GM12865 (cell line): ENCODE measurements at places on chromosomes 4 and X.

- DNase-seq: no peak
Observed at GRCh38 chr4:23456864-23457263, 433.0 kb downstream of the PPARGC1A start.

DNA sequence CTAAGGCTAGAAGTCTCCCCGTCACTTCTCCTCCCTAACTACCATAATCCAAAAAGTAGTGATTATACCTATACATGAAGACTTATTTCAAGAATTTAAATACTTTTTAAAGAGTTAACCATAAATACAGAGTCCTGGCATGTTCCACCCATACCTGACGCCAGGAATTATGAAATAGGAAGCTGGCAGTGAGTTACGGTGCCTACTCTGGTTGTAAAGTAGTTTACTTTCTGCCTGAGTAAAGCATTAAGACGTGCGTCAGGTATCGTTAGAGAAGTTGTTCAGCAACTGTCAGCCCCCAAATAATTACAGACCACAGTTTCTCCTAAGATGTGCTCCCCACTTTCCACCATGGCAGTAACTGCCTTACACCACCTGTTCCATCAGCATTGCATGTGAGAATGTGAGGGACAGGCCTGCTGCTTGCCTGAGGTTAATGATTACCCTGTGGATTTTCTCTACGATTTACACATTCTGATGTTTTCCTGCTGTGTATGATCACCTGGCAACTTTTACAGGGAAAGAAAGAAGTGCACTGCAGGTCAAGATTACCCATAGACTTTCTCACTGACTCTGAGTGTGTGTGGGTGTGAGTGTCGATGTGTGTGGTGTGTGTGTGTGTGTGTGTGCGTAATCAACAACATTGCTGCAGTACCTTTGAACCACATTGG is 92.3 kb upstream of the SLC7A11 start:
- no peak for DNase-seq

- DNase-seq: no peak
Observed at GRCh38 chr4:168507178-168507815, 10.4 kb downstream of the PALLD start.

DNA sequence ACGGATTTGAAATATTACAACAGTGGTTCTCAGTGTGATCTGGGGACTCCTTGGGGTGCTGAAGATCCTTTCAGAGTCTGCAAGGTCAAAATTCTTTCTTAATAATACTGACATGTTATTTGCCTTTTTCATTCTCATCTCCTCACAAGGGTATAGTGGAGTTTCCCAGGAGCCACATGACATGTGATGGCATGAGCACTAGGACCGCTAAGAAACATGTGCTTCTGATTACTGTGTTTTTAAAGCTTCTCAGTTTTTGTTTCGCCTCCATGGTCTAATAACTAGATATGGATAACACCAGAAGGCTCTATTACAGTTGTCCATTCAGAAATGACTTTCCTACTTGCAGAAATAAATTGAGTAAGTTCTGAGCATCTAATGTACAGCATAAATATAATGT is 156.1 kb downstream of the RAB28 start:
- no peak for DNase-seq

DNA sequence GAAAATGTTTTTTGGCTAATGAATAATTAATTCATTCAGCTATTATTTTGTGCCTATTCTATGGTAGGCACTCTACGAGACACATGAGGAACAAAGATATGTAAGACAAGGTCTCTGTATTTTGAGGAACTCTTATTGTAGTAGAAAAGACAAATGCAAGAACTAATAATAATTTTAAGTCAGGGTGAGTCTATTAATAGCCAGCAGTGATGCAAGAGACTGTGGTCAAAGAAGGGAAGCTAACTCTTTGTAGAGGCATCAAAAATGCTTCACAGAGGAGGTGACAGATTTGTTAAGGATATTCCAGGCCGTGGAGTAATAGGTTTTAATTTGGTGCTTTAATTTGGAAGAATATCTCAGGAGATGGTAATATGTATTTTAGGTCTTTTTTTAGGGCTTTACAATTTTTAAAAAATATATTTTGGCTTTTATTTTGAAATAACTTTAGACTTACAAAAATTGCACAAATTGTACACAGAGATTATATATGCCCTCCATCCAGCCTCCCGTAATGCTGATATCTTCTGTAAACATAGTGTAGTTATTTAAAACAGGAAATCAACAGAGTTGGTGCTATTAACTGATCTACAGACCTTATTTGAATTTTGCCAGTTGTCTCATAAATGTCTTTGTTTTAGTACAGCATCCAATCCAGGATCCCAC is 48.1 kb downstream of the DCLK2 start:
- DNase-seq: peak; percentile 7

DNA sequence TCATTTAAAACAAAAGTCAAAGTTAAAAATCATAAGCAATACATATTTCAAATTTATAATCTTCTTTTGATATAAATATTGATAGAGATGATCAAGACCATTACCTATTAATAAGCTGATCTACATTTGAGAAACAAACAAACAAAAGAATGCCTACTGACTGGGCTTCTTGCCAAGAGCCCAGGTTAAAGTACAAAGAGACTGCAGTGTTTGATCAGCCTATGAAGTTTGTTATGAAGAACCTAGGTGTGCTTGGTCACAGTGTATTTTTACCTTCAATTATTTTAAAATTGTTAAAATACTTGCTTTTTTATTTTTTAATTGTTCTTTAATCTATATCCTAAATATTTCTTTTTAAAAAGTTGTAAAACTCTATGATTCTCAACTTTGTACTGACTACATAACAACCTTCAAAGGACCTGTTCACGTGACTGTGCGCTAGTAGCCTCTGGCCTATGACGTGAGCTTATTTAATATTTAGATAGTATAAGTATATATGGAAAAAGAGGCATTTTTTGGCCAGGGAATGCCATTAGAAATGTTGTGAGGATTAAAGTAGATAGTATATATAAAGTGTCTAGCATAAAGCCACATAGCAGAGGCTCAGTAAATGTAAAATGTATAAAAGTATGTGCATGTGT is 11.4 kb upstream of the SLC39A8 start:
- DNase-seq: no peak

DNA sequence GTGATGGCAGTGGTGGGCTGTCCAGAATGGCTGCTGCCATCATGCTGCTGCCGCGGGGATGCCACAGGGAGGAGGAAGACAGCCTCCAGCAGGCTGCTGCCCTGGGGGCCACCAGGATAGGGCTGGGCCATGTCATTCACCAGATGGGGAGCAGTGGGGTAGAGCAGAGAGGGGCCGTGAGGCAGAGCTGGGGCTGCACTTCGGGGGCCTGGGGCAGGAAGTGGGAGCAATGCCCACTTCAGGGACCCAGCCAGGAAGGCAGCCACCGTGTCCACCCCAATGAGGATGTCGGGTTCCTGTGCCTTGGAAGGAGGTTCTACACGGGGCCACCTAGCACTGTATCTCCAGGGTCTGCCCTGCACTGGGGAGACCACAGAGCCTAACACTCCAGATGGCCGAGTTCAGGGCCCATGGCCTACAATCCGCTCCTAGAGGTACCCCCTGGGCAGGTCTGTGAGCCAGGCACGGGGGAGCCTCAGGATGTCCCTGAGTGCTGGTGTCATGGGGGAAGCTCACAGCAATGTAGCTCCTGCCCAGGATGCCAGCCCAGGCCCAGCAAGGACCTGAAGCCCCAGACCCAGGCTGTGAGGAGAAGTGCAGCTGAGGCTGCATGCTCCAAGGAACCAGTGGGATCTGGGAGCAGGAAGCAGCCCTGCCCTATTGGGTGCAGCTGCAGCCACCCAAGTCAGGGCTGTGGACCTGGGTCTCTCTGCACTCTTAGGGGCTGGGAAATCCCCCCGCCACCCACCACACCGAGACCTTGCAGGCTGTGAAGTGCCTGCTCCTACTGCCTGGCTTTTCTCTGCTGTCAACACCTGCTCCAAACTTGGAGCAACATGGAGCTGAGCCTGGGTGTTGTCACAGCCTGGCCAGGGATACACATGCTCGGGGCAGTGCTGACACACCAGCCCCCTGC is 140.3 kb downstream of the PDHA2 start:
- no peak for DNase-seq

DNA sequence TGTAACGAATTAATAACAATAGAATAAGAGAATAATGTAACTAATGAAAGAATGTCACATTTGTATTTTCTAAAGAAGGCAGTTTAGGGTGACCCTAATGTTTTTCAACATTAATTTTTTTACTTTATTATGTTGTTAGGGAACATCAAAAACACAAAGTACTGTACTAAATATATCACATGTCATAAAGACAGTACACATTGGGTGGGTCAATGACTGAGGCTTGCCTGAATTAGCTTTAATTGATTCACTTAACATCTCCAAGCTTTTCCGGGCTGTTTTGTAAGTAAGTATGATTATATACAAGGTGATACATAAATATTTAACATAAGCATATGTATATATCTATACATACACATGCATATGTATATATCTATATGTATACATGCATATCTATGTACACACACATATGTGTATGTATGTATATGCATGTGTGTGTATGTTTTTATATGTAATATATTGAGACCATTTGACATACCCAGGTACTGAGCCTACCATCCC is 43.4 kb upstream of the KLF3 start:
- no peak for DNase-seq

GRCh38 chrX:130555341-130555740 is 153.6 kb downstream of the RBMX2 start:
- DNase-seq: no peak

GRCh38 chrX:98755912-98756311 is 1654.2 kb downstream of the PCDH19 start:
- DNase-seq: no peak

DNA sequence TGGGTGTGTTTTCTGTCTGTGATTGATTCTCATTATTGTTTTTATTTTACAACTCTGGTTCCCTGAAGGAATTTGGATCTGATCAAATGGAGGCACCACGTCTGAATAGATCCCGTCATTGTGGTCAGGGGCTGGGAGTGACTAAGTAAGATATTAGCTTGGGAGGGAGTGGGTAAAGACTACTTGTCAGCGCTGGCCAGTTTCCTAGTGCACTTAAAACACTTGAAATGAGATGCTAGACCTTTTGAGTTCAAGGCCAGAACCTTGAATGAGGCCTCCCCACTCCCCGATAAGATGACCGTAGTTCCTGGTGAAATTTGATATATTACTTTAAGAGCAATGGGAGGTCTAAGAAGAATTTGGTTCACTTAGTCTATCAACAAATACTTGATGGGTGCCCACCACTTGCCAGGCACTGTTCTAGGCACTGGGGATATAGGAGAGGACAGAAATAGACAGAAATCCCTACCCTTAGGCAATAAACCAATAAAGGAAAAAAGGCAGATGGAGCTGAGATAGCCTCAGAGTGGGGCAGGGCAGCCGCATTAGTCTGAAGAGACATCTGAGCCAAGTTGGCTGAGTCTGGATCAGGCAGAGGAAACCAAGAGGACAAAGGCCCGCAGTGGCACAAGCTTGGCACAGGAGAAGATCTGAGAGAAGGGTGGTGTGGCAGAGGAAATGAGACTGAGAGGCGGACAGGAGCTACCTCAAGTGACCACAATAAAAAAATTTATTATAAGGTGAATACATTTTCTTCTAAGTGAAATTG is 11.8 kb downstream of the FAM184B start:
- DNase-seq: no peak

- no peak for DNase-seq
Observed at GRCh38 chrX:123846577-123847038, 13.2 kb upstream of the XIAP start.

- DNase-seq: no peak
Observed at GRCh38 chr4:80576796-80577195, 241.3 kb downstream of the CFAP299 start.

- DNase-seq: no peak
Observed at GRCh38 chr4:125358453-125358852, 43.7 kb downstream of the FAT4 start.

DNA sequence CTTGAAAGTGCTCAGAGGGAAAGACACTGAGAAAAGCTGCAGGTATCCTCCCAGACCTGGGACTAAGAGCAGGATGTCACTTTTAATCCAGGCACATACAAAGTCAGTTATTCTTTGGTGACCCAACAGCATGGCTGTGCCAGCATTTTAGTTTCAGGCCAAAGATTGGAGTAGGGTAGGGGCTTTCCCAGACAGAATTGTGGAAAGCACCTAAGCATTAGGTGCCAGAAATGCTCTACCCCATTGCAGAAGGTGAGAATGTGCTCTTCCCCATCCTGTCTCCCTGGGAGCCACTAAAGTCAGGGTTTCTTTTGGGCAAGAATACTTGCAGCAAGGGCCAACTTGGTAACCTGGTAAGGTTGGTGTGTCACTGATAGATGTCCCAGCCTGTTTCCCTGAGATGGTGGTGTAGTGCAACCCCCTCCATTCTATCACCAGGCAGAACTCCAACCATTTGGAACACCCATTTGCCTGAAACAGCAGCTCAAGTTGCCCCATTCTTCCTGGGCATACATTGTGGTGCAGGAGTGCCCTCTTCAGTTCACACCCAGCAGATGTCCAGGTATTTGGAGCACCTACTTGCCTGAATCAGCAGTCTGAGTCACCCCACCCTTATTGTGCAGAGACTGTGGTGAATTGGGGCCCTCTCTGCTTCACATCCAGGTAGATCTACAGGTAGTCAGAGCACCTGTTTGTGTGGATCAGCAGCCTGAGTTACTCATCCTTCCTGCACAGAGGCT is 183.5 kb downstream of the ZC4H2 start:
- peak; percentile 15 for DNase-seq

GRCh38 chr4:1403177-1403583 is 3.1 kb downstream of the NKX1-1 start:
- no peak for DNase-seq

GRCh38 chr4:2560167-2560566 is 23.7 kb downstream of the FAM193A start:
- DNase-seq: no peak

DNA sequence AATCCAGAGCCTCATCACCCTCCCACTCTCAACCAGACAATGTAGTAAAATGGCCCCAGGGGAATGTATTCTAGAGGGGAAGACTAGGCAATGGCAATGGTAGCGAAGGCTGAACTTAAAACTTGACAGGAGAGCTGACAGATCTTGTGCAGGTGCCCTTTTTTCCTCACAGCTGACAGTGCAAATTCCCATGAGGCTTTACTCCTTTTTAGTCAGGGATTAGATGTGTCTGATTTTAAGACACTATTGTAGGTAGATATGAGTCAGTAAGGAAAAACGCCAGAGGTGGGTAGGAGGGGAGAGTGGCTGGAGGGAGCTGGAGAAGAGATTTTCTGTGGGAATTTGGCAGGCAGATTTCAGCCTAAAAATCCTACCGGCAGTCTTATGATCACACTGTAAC is 10.7 kb downstream of the CAPN6 start:
- DNase-seq: no peak

DNA sequence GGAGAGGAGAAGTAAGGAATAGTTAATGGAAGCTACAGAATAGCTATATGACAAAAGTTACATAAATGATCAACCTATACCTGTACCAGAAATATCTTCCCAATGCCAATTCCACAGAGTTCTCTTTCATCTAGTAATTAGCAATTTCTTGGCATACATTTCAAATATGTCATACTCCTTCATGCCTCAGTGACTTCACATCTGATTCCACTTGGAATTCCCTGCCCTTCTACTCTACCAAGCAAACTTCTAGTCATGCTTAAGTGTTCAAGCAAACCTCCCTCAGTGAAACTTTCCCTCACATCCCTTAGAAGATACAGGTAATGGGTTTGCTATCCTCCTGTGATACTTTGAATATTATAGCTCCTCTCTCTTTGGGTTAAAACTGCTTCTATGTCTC is 127.1 kb downstream of the KLHL13 start:
- no peak for DNase-seq

- no peak for DNase-seq
Observed at GRCh38 chr4:3220476-3221183, 28.3 kb upstream of the MSANTD1 start.

- DNase-seq: no peak
Observed at GRCh38 chr4:122783301-122784215, 43.1 kb upstream of the FGF2 start.
